Activated T-cell treated with anti-CD3 and anti-CD28 coated beads, Interleukin-2, amount 50 U/mL, for 72 hours (primary cell): ENCODE measurements at places on chromosomes 5 and 9. TPM values are rescaled to one million over a fixed set of nuclear protein-coding genes. Genes with fewer than 3 reads are reported as not detected.
A peak's percentile ranks its signal among the peaks of the same experiment; 100 is the strongest.

GRCh38 chr9:81080900-81081299, 608.4 kb downstream of the TLE1 start:
- H3K4me3 ChIP-seq: no peak overlapping the region
- H3K27ac ChIP-seq: no peak overlapping the region
- DNase-seq: no peak

DNA sequence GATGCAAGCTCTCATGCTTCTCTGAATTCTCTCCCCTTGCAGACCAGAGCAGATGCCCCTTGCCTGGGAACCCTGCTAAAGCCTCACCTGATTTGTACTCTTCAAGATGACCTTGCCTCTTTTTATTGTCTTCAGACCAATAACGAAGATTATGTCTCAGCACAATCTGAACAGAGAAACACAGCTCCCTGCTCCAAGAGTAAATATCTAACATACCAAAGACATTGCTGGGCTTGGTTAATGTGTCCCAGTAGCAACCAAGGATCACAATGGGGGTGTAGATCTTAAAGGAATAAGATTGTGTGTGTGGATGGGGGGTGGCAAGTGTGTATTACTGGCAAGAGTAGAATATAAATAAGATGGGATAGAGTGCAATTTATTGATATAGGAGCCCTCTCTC, 67.6 kb upstream of the LHFPL2 start:
- H3K4me1 ChIP-seq: no peaks in the 10 kb centered on the region
- DNase-seq: no peak
- H3K36me3 ChIP-seq: no peaks in the 10 kb centered on the region
- no peaks in the 10 kb centered on the region for H3K27me3 ChIP-seq
- no peak overlapping the region for H3K4me3 ChIP-seq

DNA sequence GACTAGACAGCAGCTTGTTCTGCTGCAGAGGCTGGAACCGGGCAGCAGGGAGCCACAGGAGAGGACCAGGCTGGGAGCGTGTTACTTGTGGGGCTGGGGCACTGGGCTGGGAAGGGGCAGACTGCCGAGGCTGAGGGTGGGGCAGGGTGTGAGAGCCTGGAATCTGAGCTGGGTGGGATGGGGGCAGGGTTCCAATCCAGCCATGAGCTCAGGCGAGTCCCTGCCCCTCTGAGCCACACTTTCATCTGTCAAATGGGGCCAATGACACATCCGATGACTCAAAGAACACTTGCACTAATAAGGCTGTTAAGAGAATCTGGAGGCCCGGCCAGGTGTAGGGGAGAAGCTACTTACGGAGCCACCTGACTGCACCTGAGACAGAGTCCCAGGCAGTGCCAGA, 18.7 kb upstream of the WDR38 start:
- no peak overlapping the region for H3K4me3 ChIP-seq
- no peaks in the 10 kb centered on the region for H3K4me1 ChIP-seq
- H3K27ac ChIP-seq: no peak overlapping the region
- peaks cover 34% of the 10 kb centered on the region for H3K27me3 ChIP-seq
- DNase-seq: no peak

GRCh38 chr5:64318175-64318574, 152.5 kb downstream of the RNF180 start:
- no peak overlapping the region for H3K4me3 ChIP-seq
- no peaks in the 10 kb centered on the region for H3K27me3 ChIP-seq
- H3K4me1 ChIP-seq: no peaks in the 10 kb centered on the region
- DNase-seq: no peak
- H3K27ac ChIP-seq: peak overlapping the region; percentile 88

GRCh38 chr5:168288349-168289245, 2.8 kb upstream of the WWC1 start:
- peaks cover 68% of the 10 kb centered on the region for H3K27me3 ChIP-seq
- H3K36me3 ChIP-seq: peaks cover 5% of the 10 kb centered on the region
- H3K4me3 ChIP-seq: no peak overlapping the region

DNA sequence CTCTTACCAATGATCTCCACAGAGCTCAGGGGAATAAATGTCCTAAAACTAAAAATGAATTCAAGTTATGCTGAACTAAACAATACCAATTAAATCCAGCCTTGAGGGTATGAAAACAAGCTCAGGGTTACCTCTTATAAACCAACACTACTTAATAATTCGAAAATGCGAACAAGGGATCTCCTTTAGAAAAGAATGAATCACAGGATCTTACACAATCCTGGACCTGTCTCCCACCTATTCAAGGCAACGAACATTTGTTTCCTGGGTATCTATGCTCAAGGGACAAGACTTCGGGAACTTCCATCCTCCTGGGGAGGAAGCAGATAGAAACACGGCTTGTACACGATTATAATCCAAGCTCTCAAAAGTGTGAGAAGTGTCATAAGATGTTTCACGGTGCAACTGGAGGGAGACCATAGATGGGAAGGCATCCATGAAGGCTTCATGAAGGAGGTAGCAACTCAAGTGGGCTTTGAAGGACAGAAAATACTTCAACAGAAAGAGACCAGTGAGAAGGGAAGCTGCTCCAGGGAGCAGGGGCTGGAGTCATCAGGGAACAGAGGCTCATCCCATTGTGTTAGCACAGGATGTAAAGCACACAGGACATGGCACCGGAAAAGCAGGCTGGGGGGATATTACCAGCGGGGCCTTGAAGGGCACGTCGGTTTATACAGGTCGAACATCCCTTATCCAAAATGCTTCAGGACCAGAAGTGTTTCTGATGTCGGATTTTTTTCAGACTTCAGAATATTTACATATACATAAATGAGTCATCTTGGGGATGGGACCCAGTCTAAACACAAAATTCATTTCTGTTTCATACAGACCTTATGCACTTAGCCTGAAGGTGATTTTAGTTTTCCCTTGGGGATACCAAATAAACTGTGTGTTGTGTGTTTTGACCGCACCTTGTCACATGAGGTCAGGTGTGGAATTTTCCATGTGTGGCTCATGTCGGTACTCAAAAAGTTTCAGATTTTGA, 87.4 kb downstream of the TLE1 start:
- H3K36me3 ChIP-seq: no peaks in the 10 kb centered on the region
- no peak overlapping the region for H3K4me3 ChIP-seq
- H3K27me3 ChIP-seq: peaks cover 14% of the 10 kb centered on the region
- DNase-seq: no peak
- no peak overlapping the region for H3K27ac ChIP-seq
- peaks cover 4% of the 10 kb centered on the region for H3K4me1 ChIP-seq

DNA sequence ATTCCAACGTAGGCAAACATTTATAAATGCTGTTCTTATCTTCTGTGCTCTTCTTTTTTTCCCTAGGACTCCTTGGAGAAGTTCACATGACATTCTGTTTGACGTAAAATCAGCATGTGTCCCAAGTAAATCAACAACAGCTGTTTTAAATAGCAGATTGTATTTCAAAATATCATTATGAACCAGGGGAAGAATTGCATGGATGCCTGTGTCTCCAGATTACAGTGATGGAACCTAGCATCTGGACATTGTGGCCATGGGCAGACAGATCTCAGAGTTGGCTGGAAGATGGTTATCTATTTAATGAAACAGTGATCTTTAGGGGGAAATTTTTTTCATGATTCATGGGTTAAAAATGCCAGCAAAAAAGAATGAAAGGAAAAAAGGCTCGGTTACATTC, 222.0 kb downstream of the MAN2A1 start:
- H3K4me3 ChIP-seq: no peak overlapping the region
- H3K4me1 ChIP-seq: peaks cover 9% of the 10 kb centered on the region
- H3K36me3 ChIP-seq: no peaks in the 10 kb centered on the region
- no peak for DNase-seq
- no peaks in the 10 kb centered on the region for H3K27me3 ChIP-seq

DNA sequence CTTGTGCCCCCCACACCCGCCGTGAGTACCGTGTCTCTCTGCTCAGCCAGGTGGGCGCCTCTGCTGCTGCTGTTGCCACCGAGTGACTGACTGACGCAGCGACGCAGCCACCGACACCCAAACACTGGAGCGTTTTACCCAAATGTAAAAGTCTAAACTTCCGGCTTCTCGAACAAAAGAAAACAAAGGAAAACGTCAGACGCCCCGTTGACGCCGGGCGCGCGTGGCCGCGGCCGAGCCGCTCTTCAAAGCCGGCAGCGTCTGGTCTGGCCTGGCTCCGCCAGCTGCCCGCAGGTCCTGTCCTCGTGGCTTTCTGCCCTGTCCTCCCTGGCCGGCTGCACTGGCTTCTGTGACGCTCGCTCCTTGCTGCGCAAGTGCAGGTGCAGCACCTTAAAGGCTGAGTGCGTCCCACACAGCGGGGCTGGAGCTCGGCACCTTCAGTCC, 41.4 kb upstream of the CLPTM1L start:
- H3K4me1 ChIP-seq: peaks cover 19% of the 10 kb centered on the region
- peak; percentile 66 for DNase-seq
- peak overlapping the region; percentile 96 for H3K4me3 ChIP-seq
- H3K27me3 ChIP-seq: peaks cover 14% of the 10 kb centered on the region

GRCh38 chr5:53095931-53096525, 13.5 kb downstream of the MOCS2 start:
- DNase-seq: peak; percentile 58
- H3K4me3 ChIP-seq: no peak overlapping the region
- H3K27ac ChIP-seq: peak overlapping the region; percentile 83
- H3K36me3 ChIP-seq: peaks cover 5% of the 10 kb centered on the region
- no peaks in the 10 kb centered on the region for H3K27me3 ChIP-seq

- H3K27ac ChIP-seq: no peak overlapping the region
- no peak for DNase-seq
- no peaks in the 10 kb centered on the region for H3K4me1 ChIP-seq
- H3K36me3 ChIP-seq: peaks cover 22% of the 10 kb centered on the region
These were observed 37.7 kb downstream of the TPPP start for GRCh38 chr5:655406-655805.

- no peaks in the 10 kb centered on the region for H3K27me3 ChIP-seq
- DNase-seq: no peak
- H3K36me3 ChIP-seq: no peaks in the 10 kb centered on the region
- H3K4me3 ChIP-seq: no peak overlapping the region
- H3K4me1 ChIP-seq: peaks cover 15% of the 10 kb centered on the region
These were observed 104.0 kb downstream of the RGS3 start for GRCh38 chr9:113567361-113568080.

- H3K36me3 ChIP-seq: no peaks in the 10 kb centered on the region
- H3K27me3 ChIP-seq: peaks cover 19% of the 10 kb centered on the region
- no peak overlapping the region for H3K27ac ChIP-seq
- H3K4me3 ChIP-seq: no peak overlapping the region
- DNase-seq: no peak
- H3K4me1 ChIP-seq: no peaks in the 10 kb centered on the region
These were observed 52.2 kb downstream of the GABBR2 start for GRCh38 chr9:98656511-98656910.

GRCh38 chr5:66143473-66144073, 527 bp upstream of the SREK1 start:
- peak overlapping the region; percentile 99 for H3K4me3 ChIP-seq
- H3K4me1 ChIP-seq: peaks cover 46% of the 10 kb centered on the region
- DNase-seq: no peak

GRCh38 chr5:17203329-17204132, 13.9 kb upstream of the BASP1 start:
- H3K4me1 ChIP-seq: no peaks in the 10 kb centered on the region
- no peaks in the 10 kb centered on the region for H3K36me3 ChIP-seq
- H3K4me3 ChIP-seq: no peak overlapping the region
- H3K27ac ChIP-seq: no peak overlapping the region

DNA sequence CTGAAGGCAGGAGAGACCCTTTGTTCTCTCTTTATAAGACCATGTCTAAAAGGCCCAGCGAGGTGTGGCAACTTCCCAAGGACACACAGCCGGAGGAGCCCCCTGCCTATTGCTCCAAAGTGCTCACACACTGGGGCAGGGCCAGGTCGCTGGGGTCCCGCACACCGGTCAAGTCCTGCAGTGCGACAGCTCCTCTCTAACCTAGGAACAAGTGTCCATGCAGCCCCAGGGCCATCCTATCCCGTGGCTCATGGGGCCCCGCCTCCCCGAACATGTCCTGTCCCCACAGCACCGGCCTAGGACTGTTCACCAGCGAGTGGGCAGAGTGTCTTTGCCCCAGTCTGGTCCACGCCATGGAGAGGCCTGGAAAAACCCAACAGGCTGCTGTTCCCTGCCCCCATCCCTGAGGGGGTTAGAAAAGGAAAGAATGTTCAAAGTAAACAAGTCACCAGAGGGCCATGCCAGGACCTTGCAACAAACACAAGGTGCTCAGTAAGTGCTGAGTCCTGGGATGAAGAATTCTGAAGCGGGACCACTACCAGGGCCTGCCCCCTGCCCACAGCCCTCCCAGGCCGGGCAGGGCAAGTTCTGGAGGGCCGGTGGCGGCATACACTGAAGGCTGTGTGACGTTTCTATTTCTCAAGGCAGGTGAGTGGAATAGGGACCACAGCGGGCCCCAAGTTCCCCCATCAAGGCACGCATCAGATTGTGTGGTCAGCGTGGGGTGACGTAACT, 938 bp downstream of the NINJ1 start:
- no peaks in the 10 kb centered on the region for H3K27me3 ChIP-seq
- H3K36me3 ChIP-seq: peaks cover 4% of the 10 kb centered on the region
- peaks cover 86% of the 10 kb centered on the region for H3K4me1 ChIP-seq

DNA sequence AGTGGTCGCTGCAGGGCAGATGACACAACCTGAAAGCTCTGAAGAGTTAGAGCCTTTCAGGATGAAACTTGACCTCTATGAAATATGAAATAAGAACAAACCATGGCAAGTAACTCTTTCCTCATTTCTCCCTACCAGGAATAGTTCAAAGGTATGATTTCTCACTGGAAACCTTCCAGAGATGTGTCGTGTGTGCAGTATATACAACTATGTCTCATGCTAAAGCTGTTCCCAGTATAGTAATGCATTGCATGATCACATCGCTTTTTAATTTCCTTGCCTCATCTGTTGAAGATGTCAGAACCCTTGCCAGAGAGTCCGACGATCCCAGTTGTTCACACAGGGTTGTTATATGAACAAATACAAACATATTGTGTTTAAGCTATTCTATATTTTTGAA, 45.8 kb upstream of the RGMB start:
- H3K4me1 ChIP-seq: no peaks in the 10 kb centered on the region
- H3K4me3 ChIP-seq: no peak overlapping the region

DNA sequence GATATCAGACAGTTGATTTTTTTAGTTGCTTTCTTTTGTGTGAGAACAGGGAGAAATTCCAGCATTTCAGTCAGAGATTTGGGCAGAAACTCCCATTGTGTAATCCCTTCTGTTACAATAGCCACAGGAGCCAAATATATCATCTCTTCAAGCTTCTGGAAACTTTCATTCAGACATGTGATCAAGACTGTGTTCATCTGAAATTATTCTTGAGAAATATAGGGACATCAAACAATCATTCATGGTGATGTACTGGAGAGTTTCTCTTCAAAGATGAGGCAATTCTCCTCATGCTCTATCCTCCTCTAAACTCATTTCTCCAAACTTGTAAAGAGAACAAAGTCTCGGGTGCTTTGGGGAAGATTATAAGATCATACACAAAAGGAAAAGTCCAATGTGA, 35.2 kb upstream of the CSNK1G3 start:
- no peaks in the 10 kb centered on the region for H3K36me3 ChIP-seq
- no peak overlapping the region for H3K4me3 ChIP-seq
- DNase-seq: no peak
- H3K4me1 ChIP-seq: no peaks in the 10 kb centered on the region
- no peak overlapping the region for H3K27ac ChIP-seq
- H3K27me3 ChIP-seq: peaks cover 31% of the 10 kb centered on the region

Gene BHMT2
- not detected for total RNA-seq

Gene AQP7
- not detected for total RNA-seq

Gene CEP72
- total RNA-seq: 18.6 TPM

Gene GLRA1
- total RNA-seq: not detected

Gene UBAP1
- total RNA-seq: 37.5 TPM

Gene DMGDH
- total RNA-seq: 19.2 TPM

Gene CBY3
- 0.44 TPM for total RNA-seq

Gene POLR1E
- 77.2 TPM for total RNA-seq

Gene ANKH
- 103 TPM for total RNA-seq

Gene GNA14
- not detected for total RNA-seq
